CD4-positive, alpha-beta T cell treated with Interleukin-1 beta for 1 hour (primary cell): ENCODE measurements at places on chromosomes 7 and 10.

- DNase-seq, result no peak
These were observed 24.8 kb upstream of the INPP5A start for GRCh38 chr10:132512693-132513345.

DNA sequence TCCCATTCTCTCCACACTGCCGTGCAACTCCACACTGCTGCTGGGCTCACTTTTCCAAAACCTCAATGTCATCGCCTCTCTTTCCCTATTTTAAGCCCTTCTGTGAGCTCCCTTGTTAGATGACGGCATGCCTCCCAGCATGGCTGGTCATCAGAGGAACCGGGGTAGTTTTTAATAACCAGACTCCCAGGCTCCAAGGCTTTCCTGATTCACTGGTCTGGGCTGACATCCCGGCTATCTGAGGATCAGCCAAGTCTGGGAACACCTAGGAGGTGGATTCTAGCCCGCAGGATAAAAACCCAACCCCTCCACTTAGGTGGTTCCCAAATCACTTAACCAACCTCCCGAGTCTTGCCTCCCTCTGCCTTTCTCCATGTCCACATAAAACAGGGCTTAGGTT is 295.4 kb upstream of the FZD8 start:
- DNase-seq, result no peak

GRCh38 chr10:10911471-10911921 is 106.2 kb upstream of the CELF2 start:
- no peak for DNase-seq

- DNase-seq, result no peak
These were observed 106.6 kb upstream of the SHH start for GRCh38 chr7:155918720-155919390.

GRCh38 chr7:10940704-10941355 is 32.8 kb upstream of the PHF14 start:
- DNase-seq, result peak; percentile 36

GRCh38 chr10:69382382-69383117 is 34.2 kb downstream of the TACR2 start:
- no peak for DNase-seq

DNA sequence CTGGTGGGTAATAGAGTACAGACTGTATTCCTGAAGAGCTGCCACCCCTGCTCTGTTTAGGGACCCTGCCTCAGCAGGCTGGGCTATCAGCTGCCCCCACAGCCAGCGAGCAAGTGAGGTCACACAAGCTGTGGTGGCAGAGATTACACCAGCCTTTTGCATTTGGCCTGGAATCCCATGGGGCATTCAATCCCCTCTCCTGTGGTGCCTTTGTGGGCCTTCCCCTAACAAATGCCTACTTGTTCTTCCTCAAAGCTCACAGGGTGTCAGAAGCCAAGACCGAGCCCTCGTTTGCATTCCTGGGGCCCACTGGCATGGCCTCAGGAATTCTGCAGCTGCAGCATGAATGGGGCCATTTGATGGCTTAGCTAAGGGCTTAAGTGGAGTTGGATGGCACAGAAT is 212.7 kb upstream of the PHYHIPL start:
- DNase-seq, result no peak

- DNase-seq, result no peak
These were observed 5.7 kb upstream of the GDI2 start for GRCh38 chr10:5818894-5819293.

- no peak for DNase-seq
These were observed 349.9 kb downstream of the KCNMA1 start for GRCh38 chr10:77287647-77288120.

GRCh38 chr10:77795426-77796055 is 131.0 kb downstream of the DLG5 start:
- no peak for DNase-seq

GRCh38 chr10:68301301-68301700 is 30.6 kb upstream of the HNRNPH3 start:
- DNase-seq, result no peak

GRCh38 chr7:2106440-2106839 is 126.3 kb downstream of the MAD1L1 start:
- DNase-seq, result no peak

GRCh38 chr7:30800785-30801252 is 29.6 kb downstream of the MINDY4 start:
- no peak for DNase-seq

DNA sequence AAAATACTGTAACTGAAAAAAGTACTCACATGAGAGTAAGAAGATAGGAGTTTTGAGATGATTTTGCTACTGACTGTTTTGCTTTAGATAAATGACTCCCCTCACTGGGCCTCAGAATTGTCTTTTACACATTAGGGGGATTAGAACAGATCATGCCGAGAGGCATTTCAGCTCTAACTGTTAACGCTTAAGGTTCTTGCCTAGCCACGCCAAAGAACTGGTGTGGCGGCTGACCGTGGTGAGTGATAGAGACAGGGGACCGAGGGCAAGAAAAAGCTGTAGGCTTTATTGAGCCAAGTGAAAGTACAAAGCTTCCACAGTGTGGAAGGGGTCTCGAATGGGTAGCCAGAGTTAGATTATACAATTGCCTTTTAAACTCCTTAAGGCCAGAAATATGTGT is 368.5 kb upstream of the MYO3A start:
- no peak for DNase-seq

DNA sequence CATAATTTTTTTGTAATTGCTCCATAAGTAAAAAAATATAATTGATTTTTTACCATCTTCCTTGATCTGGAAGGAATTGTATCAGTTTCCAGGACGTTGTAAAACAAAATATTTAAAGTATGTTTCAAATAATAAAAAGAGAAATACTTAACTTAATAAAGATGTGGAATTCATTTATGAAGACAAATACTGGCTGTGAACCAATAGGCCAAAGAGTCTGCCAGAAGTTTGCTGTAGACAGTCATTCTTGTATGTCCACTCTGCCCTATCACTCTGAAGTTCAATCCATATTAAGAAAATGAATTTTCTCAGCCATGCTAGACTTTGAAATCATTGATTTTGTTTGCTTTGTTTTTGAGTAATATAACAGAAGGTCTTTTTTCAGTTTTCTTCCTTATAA is 256.4 kb downstream of the TRIL start:
- DNase-seq, result no peak

GRCh38 chr10:88299787-88300186 is 283.3 kb downstream of the RNLS start:
- DNase-seq, result no peak

DNA sequence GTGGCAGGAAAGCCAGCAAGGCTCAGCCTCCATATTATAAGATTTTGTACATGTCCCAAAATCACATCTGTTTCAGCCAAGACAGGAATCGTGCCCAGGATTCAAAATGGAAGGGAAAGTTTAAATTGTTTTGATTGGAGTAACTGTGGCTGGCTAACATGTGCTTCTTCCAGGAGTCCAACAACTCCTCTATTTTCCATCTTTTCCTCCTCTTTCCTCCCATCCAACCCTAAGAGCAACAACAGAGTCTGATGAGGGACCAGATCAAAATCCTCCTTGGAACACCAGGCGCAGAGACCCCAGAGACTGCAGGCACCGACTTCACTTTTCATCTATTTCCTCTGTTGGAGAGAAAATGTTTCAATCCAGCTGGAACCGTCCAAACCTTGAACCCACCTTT is 36.0 kb upstream of the SVIL start:
- DNase-seq, result no peak

- no peak for DNase-seq
These were observed 123.2 kb downstream of the NRP1 start for GRCh38 chr10:33211106-33211878.

GRCh38 chr10:89163265-89163995 is 43.7 kb downstream of the CH25H start:
- peak; percentile 37 for DNase-seq

DNA sequence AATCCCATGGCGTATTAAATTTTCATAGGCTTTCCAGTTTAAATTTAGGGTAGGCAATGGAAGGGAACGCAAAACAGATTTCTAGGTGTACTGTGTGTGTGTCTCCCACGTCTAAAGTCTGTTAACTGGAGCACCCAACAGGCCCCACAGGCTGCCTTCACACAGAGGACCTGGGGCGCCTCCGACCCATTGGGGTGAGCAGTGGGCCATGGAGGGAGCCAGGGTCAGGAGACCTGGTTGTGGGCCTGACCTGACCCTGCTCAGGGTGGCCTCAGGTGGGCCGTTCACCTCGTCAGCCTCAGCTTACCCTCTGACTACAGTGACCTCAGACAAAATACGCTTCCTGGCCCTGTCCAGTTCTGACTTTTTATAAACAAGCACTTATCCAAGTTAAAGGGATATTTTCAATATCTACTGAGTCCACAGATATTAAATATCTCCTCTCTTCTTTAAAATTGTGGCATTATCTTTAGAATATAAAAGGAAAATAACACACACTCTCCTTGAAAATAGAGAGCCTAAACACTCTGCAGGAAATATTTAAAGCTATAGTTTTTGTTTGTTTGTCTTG is 159.6 kb downstream of the EGFR start:
- no peak for DNase-seq

DNA sequence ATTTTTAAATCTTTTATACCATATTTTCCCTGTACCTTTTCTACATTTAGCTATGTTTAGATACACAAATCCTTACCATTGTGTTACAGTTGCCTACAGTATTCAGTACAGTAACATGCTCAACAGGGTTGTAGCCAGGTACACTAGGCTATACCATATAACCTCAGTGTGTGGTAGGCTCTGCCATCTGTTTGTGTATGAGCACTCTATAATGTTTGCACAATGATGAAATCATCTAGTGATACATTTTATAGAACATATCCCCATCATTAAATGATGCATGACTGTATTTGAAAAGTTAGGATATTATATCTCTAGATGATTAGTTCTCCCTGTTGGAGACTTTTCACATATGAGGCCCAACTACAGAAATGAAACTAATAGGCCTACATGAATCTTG is 188.6 kb downstream of the STK31 start:
- DNase-seq, result no peak

GRCh38 chr10:108789336-108789735 is 1134.0 kb downstream of the XPNPEP1 start:
- DNase-seq, result no peak

DNA sequence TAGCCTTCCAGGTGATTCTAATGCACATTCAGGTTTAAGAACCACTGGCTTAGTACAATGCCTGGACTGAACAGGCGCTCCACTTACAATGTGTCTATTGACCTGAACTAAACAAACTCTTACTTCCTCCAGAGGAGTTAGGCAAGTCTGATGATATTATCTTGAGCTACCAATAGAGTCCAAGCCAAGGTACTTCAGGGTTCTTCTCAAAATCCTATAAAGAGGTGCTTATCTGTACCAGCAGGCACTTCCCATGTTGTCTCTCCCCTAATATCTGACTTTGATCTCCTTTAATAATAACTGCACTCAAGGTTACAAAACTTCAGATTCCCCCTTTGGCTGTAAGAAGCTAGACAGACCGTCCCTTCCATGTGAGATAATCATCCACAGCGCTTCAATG is 157.0 kb upstream of the SVIL start:
- DNase-seq, result no peak

DNA sequence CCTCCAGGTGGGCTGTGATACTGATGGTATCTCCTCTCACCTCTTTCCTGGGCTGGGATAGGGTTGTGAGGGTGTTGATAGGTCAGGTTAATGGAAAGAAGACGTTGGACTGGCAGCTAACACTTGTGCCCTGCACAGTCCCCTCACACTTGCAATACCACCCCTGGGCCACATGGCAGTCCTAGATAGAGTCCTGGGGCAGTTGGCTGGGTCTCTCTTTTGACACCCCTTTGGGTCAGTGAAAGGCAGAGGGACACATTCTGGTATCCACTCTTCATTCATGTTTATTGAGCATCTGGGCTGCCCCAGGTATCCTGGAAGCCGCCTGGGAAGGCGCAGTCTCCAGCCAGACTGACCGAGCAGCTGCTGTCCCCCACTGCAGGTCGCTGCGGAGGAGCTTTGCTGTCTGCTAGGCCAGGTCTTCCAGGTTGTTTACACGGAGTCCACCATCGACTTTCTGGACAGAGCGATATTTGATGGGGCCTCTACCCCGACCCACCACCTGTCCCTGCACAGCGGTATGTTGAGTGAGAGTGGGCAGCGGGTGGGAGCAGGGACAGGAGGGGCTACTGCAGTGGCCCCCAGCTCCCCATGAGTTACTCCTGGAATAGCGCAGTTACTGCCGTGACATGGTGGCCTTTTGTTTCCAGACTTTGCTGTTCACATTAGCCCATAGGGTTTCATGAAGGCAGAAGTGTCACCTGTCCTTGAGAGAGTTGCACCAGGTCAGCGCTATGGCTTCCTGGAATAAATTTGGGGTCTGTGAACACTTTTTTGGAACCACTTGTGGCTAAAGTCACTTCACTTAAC is 19.1 kb downstream of the NACAD start:
- no peak for DNase-seq

DNA sequence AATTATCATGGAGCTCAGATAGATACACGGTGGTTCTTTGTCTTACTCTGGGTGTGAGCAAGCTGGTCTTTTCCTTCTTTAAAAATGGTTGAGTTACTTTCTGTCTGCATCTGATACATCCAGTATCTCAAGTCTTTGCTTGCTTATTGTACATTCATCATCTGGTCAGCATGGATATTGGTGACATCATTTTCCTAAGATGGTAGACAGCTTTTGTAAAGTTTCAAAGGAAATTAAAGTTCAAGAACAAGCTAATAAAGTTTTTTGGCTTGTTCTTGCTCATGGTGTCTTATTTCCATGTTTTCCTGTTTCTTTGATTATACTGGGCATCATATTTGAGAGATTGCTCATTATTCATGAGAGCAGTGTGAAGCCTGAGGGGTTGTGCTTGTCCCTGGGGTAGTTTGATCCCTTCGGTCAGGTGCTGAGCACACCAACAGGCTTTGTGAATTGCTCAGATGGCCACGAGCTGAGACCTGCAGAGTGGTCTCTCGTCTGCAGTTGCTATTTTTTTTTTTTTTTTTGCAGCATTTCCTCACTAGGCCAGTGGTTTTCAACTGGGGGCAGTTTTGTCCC is 38.5 kb downstream of the MGMT start:
- no peak for DNase-seq

DNA sequence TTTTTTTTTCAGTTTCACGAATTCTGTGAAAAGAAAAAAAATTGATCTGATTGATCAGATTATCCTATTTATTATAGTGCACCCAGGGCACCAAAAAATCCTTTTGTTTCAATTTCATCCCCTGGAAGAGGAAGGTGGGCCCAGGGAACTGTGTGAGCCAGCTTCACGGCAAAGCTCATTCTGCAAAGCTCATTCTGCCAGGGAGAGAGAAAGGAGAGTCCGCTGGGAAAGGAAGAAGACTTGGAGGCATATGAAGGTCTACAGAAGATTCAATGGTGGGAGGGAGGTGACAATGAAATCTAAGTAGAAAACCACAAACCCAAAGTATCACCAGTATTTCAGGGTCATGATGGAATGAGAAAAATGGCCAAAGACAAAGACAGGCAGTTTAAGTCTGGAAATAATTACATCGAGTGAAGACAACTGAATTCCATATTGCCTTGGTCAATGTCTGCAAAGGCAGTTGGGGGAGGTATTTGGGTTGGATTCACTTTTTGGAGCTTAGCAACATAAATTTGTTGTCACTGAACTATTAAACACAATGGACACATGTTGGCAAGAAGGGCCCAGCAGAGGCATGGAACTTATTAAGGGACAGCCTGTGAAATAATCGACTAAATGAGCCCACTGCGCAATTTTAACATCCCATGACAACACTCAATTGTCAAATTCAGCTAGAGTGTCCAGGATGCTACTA is 587.8 kb upstream of the MKI67 start:
- DNase-seq, result no peak

GRCh38 chr7:157210682-157211081 is 72.0 kb downstream of the UBE3C start:
- no peak for DNase-seq
